ENCODE measurements at places on chromosomes 7 and 10.

GRCh38 chr10:20891338-20891714, 5.8 kb downstream of the NEBL start:
- DNase-seq: peak; percentile 4

DNA sequence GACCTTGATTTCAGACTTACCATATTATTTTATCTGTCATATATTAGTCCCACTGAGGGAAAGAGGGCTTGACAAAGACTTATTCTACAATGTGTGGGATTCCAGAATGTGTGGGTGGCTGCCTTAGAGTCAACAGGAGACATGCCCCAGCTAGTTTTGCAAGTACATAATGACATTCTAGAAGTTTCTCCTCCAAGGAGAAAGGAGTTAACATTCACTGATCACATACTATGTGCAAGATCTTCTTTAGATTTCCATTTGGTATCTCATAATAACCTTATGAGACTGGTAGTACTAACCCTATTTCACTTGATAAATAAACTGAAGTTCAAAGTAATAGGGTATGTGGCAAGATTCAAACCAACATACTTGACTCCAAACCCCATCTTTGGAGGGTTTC, 25.2 kb downstream of the IRF5 start:
- no peak for DNase-seq

DNA sequence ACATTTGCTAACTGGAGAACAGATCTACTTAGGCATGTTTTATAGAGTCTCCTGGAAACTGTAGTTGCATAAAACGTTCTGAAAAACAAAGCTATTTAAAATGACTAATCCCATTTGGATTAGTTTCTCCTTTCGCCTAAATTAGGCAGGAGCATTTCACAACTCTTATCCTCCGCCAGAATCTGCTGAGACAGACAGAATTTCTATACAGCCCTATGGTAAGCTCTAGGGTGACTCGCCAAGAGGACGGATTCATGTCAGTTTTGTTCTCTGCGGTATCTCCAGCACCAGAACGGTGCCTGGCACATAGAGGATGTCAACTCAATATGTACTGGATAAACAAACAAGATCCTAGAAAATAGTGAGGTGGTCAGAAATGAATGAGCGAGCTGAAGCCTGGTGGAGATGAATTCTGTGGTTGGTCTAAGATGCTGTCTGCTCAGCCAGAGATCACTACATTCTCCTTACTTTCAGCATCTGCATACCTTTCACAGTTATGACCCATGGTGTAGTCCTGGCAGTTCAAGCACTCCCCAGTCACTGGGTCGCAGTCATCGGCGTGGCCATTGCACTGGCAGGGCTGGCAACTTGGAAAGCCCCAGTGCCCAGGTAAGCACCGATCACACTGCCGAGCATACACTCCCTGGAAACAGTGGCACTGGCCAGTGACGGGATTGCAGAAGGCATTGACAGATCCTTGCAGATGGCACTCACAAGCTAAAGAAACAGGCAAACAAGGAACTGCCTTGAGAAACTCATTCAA, 44.0 kb downstream of the LAMB1 start:
- DNase-seq: no peak

GRCh38 chr7:46630031-46630430, 709.0 kb upstream of the IGFBP3 start:
- DNase-seq: no peak

- DNase-seq: no peak
Observed at GRCh38 chr10:78349911-78350663, 316.4 kb downstream of the RPS24 start.

DNA sequence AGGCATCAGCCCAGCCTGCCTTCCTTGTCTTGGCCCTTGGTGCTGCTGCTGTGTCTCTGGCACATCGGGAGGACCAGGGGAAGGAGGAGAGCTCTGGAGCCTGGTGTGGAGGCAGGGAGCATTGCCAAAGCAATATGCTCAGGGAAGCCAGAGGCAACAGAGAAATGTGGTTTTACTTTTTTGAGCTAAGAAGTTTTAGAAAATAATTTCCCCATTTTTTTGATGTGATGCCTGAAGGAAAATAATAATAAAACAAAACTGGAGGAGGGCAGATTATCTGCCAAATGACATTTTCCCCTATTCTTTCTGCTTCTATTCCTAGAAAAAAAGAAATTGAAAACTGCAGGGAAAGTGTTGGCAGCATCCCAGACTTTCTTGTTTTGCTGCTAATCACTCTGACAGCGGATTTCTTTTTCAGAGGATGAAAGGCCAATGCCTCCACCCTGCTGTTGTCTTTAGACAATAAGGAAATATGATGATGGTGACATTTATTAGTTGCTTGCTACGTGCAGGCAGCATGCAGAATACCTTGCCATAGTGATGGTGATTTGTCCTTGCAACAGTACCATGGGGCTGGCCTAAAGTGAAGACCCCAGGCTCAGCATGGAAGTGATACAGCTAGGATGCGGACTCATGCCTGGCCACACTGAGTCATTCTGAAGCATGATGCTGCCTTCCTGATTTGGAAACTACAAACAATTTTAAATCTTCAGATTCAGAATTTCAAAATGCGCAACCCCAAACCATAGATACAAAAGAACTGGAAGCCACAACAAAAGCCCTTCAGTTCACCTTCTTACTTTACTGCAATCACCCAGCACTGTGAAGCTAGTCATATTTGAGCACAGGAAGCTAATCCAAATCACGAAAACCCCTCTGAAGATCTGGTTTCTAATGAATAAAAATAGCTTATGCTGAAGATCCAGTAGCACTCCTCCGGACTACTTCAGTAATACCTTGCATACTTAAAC, 260.2 kb upstream of the TMEM72 start:
- no peak for DNase-seq

GRCh38 chr7:65325793-65326432, 47.7 kb upstream of the ZNF92 start:
- DNase-seq: no peak

GRCh38 chr7:155774947-155775346, 37.3 kb downstream of the SHH start:
- DNase-seq: no peak

GRCh38 chr10:49350846-49351532, 44.9 kb downstream of the DRGX start:
- DNase-seq: no peak

- DNase-seq: peak; percentile 23
Observed at GRCh38 chr10:112327678-112328077, 44.5 kb downstream of the TECTB start.

DNA sequence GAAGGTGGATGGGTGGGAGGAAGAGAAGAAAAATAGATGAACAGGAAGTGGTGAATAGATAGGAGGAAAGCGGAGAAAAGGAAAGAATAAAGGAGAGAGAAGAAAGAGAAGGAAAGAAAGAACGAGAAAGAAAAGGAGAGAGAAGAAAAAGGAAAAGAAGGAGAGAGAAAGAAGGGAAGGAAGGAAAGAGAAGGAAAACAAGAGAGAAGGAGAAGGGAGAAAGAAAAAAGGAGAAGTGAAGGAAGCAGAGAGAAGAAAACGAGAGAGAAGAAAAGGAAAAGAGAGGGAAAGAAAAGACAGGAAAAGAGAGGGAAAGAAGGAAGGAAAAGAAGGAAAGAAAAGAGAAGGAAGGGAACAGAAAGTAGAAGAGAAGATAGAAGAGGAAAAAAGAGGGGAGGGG, 211.8 kb downstream of the DIP2C start:
- no peak for DNase-seq

DNA sequence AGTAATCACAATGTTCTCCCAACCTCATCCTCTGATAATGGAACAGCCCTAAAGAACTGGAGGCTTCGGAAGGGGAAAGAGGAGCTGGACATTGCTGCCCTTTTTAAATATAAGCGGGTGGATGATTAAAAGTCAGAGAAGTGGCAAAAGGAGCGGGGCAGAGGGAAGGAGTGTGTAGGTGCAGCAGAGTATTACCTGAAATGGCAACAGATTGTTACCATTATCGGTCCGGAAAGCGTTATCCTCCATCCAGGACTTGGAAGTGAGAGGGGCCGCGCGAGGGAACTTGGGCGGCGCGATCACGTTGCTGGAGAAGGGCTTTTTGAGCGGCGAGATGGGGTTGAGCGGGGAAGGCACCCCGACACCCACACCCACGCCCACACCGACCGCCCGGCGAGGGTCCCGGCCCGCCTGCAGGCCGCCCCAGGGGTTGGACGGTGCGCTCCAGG, 51.7 kb downstream of the CPEB3 start:
- DNase-seq: no peak

- DNase-seq: no peak
Observed at GRCh38 chr7:132162556-132163144, 413.6 kb downstream of the PLXNA4 start.

DNA sequence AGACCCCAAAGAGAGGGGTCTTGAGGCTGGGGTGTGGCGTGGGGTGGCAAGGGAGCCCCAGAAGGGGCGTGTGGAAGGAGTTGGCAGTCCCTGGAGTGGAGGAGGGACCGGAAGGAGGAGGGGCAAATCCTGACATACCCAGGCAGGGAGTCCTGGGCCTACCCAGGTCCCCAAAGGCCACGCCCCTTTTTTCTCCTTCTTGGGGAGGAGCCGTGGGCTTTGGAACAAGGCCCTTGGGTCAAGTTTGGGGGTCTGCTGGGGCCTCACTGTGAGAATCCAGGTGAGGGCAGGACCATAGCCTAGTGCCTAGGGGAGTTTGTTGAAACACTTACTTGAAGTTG, 1.2 kb upstream of the SMARCD3 start:
- peak; percentile 20 for DNase-seq

GRCh38 chr7:53350241-53350640, 314.8 kb downstream of the POM121L12 start:
- DNase-seq: peak; percentile 23

DNA sequence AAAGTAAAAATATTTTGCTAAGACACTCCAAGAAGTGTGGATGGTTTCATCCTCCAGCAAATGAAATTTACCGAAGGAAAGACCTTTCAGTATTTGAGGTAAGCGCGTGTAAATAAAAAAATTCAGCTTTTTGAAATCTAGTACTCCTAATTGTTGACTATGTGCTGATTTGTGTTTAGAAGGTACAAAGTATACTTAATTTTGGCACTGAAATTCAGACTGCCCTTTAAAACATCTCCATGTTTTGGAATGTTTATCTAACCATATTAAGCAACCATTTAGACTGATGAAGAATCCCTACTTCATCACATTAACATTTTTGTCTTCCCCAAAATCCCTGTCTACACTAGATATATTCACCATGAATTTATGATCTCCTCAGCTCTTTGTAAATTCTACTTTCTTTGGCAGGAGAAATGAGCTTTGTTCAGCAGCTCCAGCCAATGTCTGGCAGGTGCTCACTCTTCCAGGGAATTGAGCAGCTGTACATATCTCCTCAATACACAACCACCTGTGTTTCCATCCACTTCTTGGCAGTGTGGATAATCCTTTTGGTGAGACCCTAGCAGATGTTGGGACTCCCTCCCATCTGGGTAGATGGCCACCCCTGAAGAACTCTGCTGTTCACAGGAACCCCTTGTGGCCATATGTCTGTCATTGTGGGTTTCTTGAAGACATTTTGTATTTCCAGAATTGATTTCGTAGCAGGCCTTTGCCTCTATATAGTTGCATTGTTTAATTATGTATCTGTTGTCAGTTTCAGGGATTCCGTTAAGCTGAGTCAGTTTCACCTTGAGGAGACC, 129.4 kb upstream of the SAMD8 start:
- DNase-seq: no peak

DNA sequence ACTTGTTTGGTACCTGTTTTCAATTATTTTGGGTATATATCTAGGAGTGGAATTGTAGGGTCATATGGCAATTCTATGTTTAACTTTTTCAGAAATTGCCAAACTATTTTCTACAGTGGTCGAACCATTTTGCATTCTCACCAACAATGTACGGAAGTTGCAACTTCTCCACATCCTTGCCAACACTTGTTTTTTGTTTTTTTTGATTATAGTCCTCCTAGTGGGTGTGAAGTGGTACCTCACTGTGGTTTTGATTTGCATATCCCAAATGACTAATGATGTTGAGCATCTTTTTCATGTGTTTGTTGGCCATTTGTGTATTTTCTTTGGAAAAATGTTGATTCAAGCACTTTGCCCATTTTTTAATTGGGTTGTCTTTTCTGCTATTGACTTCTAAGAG, 122.1 kb downstream of the RPS24 start:
- peak; percentile 14 for DNase-seq

DNA sequence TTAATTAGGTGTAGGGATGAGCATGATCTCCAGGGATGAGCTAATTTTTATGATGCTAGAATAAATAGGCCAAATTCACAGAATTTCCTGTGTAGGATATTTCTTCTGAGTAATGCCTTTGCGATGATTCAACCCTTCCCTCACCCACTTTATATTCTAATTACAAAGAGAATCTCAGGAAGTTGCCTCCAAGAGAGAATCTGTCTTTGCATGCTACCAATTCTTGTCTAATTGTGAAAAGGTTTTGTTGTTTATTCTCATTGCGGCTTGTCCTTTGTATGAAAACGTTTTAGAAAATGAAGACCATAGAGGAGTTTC, 6.3 kb downstream of the C7orf57 start:
- DNase-seq: no peak

DNA sequence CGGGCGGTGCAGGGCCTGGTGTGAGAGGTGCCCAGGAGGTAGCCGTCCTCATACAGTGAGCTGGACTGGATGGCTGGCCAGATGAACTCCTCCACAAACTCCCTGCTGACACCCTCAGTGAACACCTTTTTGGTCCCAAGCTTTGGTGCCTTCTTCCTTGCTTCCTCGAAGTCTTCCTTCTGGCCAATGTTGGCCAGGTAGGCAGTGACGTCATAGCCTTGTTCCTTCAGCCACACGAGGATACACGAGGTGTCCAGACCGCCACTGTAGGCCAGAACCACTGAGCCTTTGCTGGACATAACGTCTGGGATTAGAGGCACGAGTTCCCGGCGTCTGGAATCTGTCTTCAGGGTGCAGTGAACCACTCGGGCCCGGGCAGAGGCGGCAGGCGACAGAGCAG, 206.8 kb upstream of the SP4 start:
- no peak for DNase-seq

DNA sequence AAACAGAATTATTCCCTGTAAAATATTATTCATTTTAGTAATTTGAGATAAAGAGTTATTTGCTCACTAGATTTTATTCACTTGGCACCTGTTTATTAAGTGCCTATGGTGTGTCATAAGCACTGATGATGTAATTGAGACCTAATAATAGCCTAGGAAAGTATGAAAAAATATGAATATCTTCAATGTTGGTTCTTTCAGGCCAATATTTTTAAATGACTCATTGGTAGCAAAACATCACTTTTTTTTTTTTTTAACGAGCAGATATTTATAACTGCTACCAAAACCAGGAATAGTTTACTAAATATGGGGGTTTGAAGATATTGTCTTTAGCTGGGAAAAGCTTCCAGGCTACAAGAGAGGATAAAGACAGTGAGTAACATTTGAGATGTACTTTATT, 228.0 kb downstream of the PRKG1 start:
- DNase-seq: no peak

DNA sequence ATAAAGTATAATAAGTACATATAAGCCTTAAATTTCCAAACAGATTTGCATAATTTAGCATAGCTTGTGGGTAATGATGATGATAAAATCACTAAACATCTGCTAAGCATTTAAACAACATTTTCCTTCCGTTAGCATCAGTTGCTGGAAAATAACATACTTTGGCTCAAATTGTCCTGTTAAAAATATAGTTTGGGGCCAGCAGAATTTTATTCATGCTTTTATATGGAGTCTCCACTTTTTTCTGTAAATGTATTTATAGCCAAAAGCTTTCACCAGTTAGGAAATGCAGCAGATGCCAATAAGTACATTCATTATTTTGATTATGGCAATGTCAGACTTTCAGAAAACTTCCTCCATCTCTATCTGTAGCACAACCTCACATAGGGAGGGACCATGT, 107.2 kb downstream of the CNTNAP2 start:
- no peak for DNase-seq

All from hematopoietic multipotent progenitor cell treated with erythropoietin and hydrocortisone succinate and interleukin-3 and kit ligand, for 4 days (in vitro differentiated cells).